Hepatic stellate cell (primary cell): ENCODE measurements at places on chromosomes 3 and 15.

DNA sequence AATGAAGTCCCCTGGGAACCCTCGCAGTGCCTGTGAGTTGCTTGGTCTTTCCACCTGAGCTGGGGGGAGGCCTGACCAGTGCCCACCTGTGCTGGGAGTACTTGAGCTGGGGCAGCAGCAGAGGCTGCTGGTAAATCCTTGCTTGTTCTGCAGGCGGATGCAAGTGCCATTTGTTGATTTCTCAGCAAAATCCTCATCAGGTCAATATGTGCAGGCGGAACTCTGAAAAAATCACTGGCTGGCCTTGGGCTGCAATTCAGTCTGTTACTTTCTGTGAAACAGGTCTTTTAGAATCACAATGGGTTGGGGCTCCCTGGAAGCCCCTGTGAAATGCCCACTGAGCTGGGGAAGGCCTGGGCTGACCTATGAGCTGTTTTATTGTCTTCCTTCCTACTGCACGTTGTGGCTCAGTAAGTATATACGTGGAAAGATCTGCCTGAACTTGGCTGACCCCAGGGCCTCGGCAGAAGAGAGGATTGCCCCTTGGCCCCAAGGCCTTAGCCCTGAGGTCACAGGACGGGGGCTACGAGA, 182.0 kb upstream of the RGMA start:
- no peak for DNase-seq

- DNase-seq, result no peak
These were observed 25.5 kb upstream of the ZNF710 start for GRCh38 chr15:89975482-89976245.

DNA sequence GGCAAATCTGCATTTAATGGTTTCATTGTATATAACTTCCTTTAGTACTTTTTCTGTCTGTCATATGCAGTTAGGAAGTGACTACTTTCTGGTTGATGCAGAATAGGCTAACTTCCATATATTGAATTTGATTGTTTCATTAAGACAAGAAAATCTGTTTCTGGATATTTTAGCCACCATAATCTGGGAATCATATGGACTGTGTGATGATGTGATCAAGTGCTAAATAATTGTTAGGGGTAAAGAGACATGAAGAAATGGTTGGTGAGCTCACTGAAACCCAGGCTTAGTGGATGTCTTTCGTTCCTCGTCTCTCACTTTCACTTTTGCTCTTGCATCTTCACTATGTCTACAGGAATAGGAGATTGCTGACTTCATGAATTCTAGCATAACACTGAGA, 3.5 kb upstream of the MNS1 start:
- peak; percentile 30 for DNase-seq

DNA sequence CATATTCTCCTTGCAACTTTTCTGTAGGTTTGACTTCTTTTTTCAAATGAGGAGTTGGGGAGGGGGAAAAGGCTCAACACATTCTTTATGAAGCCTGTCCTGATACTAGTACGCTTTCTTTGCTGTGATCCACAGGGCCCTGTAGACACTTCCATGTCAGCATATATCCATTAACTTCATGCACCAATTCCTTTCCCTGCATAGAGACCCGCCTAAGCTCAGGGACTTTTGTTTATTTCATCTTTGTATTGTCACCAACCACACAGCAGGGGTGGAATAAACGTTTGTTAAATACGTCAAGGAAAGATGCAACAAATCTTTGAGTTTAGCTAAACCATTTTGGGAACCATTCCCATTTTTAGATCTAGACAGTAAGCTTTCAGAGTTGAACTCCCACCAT, 43.0 kb upstream of the GK5 start:
- DNase-seq, result no peak

- no peak for DNase-seq
These were observed 780 bp downstream of the TIPARP start for GRCh38 chr3:156674911-156675829.

DNA sequence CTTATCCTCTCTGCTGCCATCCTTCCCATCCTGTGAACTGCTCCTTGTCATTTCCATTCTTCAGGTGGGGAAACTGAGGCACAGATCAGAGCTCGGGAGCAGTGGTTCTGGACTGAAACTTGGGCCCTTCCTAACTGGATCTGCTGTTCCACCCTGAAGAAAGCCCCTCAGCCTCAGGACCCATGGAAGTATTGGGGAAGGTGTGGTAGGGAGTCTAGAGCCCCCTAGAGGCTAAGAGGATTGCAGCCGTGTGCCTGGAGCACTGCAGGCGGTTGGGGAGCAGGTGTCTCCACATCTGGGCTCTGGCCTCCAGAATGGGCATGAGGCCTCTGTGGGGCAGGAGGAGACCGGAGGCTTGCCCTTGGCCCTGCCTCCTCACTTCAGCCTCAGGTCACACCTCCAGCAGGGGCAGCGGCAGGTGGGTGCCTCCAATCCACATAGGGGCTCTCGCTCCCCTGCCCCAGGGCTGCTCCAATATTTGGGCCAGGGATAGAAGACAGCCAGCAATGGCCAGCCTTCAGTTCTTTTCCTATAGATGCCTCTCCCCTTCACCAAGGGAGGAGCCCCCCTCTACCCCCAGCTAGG, 28.1 kb downstream of the DNAJB8 start:
- no peak for DNase-seq

DNA sequence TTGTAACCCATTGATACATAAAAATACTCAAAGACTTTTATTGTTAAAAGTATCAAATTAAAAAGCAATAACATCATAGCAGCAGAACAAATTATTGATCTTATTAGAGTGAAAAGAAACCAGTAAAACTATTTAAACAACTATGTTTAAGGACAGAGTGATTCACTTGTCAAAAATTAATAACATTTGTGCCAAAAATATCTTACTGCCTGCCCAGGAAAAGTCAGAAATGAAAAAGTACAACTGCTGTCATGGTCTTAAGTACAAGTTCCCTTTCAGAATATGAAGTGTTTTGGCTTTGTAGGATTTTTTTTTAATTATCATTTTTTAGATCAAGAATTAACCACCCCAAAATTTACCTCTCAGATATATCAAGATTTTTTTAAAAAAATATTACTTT, 3.4 kb downstream of the IFT57 start:
- peak; percentile 31 for DNase-seq

- no peak for DNase-seq
These were observed 219.4 kb upstream of the ROBO2 start for GRCh38 chr3:76820481-76820880.

GRCh38 chr15:80619680-80620079, 75.4 kb upstream of the ABHD17C start:
- DNase-seq, result no peak

DNA sequence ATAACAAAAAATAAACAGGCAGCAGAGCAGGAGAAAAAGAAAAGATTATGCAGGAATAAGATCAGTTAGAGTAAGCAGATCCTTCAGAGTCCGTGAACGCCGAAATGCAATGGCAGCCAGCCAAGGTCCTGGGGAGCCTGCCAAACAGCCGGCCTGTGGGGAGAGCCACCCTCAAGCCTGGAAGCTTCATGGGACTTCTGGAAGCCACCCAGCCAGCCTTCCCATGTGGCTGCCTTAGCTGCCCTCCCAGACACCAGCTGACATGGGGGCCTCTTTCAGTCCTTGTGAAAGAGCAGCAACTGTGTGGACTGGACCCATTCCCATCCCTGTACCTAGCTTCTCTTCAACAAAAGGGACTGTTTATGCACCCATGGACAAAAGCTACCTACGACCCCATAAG, 64.9 kb upstream of the RAD18 start:
- DNase-seq, result peak; percentile 21

DNA sequence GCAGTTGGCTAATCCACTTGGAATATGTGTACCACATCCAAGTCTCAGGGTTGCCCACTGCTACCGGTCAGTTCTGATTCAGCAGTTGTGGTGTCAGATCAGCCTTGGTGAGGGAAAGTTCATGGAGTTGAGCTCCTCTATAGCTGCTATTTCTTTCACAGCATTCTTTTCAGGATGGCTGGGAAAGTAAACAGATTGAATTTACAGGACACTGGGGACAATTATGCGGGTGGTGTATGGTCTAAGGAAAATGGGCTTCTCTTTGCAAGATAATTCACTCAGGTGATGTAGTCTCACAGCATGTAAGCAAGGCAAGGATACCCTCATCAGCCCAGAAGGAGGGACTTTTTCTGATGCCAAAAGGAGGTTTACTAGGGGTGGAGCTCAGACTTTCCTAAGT, 249.9 kb downstream of the DOCK3 start:
- DNase-seq, result no peak

- no peak for DNase-seq
These were observed 343.4 kb downstream of the TBC1D5 start for GRCh38 chr3:17398959-17399551.

GRCh38 chr3:12363397-12364195, 74.7 kb downstream of the PPARG start:
- peak; percentile 15 for DNase-seq

DNA sequence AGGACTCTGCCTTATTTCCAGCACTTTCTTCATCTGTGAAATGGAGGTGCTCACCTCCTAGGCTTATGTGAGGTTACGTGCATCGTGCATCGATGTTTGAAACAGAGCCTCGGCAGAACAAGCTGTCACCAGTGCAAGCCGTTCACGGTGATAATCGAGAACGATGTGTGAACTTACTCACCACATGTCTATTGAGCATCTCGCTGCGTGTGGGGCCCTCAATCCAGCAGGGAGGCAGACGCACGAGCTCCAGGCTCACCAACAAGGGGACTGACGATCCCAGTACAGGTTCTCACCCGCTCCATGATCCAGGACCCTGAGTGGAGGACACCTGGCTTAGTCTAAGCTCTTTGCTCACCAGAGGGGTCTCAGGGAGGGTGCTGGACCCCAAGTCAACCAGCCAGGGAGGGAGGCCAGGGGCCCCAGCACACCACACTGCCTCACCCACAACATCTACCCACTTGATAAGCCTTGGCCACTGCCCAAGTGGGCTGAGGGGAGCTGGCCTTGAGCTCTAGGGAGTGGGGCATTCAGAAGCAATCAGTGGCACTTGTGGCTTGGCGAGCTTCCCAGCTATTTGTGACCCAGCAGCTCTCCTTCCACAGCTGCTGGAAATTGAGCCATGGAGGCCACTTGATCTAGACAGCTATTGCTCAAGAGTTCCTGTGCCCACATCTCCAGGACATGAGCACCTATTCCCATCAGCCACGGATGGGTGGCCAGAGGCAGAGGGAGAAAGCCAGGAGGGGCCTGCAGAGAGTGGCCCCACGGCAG, 34.4 kb upstream of the SLC6A1 start:
- no peak for DNase-seq

- DNase-seq, result no peak
These were observed 120.5 kb downstream of the POLR2M start for GRCh38 chr15:57827021-57827420.

DNA sequence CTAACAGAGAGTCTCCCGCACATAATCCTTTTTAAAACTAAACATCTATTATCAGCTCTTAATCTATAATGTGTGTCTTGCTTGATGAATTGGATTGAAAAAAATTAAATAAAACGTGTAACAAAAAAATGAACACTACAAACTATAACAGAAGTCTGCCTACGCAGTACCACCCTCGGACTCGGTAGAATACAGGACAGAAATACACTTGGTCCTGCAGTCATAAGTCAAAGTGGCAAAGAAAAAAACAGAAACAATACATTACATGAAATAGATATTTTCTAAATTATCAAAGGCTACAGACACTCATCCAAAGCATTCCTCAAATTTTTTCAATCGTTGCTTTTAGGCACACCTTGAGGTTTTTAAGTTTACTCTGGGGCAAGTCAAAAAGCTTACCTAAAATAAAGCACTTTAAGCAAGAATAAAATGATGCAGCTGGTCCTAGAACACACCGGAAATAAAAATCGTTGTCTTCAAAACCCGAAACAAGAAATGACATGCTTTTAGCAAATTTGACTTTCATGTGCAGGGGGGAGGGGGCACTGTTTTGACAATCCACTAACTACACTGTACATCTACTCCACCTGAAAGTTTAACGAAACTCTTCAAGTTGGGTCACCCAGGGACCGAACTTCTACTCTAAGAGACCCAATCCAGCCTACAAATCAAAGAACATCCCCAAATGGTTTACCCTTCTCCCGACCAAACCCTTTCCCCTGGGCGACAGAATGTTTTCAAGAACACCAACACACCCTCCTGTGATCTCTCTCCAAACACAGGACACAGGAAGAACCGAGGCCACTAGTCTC, 1.3 kb downstream of the ADAM10 start:
- DNase-seq, result no peak

- no peak for DNase-seq
These were observed 568 bp upstream of the NEK4 start for GRCh38 chr3:52771334-52771681.
